ENCODE measurements at places on chromosomes 5 and 9.
A peak's percentile ranks its signal among the peaks of the same experiment; 100 is the strongest.

DNA sequence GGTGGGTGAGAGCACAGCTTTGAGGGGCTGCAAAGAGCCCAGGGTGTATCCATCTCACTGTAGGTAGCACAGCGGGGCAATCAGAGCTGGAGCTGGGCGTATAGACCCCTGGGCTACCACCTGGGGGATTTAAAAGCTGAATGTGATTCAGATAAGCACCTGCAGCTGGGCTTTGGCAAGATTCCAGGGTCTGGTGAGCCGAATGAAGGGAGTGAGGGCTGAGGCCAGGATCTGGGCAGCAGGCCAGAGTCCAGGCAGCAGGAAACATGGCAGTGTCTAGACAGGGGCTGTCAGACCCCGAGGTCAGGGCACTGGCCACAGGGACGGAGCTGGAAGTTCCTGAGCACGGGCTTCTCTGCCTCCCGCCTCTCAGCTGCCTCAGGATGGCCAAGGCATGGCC lies 8.7 kb downstream of the ASS1 start:
- 0 out of 2 replicates have a peak, but pooled peaks cover 6% of the 10 kb centered on the region for H3K27me3 ChIP-seq
- peaks cover 13% of the 10 kb centered on the region for H3K4me1 ChIP-seq
- no peak overlapping the region for H3K4me3 ChIP-seq
- H3K36me3 ChIP-seq, result no peaks in the 10 kb centered on the region
- peak; percentile 95 for DNase-seq
- H3K27ac ChIP-seq, result no peak overlapping the region

DNA sequence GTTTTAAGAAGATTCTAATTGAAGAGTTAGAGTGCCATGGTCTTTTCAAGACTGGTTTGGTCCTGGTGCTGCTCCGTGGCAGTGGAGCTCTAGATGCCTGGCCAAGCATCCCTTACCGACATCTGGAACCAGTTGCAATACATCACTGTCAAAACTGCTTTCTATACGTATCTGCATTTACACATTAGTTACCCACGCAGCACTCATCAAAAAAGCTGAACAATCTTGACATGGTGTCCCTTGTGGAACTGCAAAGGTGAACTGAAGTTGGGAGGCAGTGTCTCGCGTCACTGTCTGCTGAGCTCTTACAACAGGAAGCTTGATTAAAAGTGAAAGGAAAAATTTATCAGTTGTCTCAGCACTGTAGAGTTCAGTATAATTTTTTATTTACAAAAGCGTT lies 82.6 kb downstream of the PBX3 start:
- H3K4me1 ChIP-seq, result peaks cover 10% of the 10 kb centered on the region
- peak; percentile 36 for DNase-seq
- no peaks in the 10 kb centered on the region for H3K27me3 ChIP-seq
- peaks cover 38% of the 10 kb centered on the region for H3K36me3 ChIP-seq

DNA sequence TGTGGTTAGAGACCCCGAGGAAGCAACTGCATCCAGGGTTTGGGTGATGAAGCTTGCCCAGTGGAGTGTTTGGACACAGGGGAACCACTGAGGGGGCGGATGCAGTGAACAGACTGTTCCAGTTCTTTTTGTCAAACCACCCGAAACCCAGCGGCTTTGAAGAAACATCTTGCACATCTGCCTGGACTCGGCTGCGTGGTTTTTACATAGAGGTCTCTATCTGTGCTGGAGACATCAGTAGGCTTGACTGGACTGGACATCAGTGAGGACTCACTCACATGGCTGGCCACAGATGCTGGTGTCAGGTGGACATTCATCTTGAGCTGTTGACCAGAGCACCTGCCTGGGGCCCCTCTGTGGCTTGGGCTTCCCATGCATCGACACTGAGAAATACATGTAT lies 15.3 kb upstream of the SPATA31E1 start:
- DNase-seq, result no peak
- no peaks in the 10 kb centered on the region for H3K4me1 ChIP-seq
- no peak overlapping the region for H3K27ac ChIP-seq
- H3K36me3 ChIP-seq, result no peaks in the 10 kb centered on the region

GRCh38 chr5:108760512-108760911 lies 12.8 kb downstream of the FER start:
- H3K36me3 ChIP-seq, result no peaks in the 10 kb centered on the region
- H3K27me3 ChIP-seq, result no peaks in the 10 kb centered on the region
- H3K4me3 ChIP-seq, result no peak overlapping the region

GRCh38 chr9:132168851-132169250 lies 7.0 kb downstream of the NTNG2 start:
- DNase-seq, result no peak
- no peaks in the 10 kb centered on the region for H3K36me3 ChIP-seq
- H3K27me3 ChIP-seq, result no peaks in the 10 kb centered on the region
- H3K4me1 ChIP-seq, result peaks cover 31% of the 10 kb centered on the region

- no peaks in the 10 kb centered on the region for H3K27me3 ChIP-seq
- peaks cover 38% of the 10 kb centered on the region for H3K4me1 ChIP-seq
- peaks cover 9% of the 10 kb centered on the region for H3K36me3 ChIP-seq
- no peak for DNase-seq
Measured at GRCh38 chr5:169181814-169182213, 119.1 kb downstream of the SLIT3 start.

- peaks cover 5% of the 10 kb centered on the region for H3K27me3 ChIP-seq
- no peak overlapping the region for H3K27ac ChIP-seq
- no peaks in the 10 kb centered on the region for H3K4me1 ChIP-seq
- no peaks in the 10 kb centered on the region for H3K36me3 ChIP-seq
- DNase-seq, result no peak
Measured at GRCh38 chr5:132136906-132137305, 63.3 kb downstream of the CSF2 start.

DNA sequence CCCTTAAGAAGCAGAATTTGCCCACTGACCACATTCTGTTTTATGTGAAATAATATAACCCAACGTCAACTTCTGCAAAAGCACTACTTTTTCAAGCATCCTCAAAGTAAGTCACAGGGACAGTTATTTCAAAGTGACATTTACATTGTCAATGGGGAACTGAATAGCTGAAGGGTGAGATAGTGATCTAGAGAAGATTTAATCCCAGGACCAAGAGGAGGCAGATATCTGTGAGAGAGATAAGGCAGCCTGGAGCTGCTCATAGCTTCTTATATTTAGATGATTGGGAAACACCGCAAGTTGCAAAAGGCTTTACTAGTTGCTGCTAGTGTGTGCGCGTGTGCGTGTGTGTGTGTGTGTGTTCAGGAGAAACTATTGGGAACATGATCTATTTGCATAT lies 210.4 kb upstream of the RFX3 start:
- no peak overlapping the region for H3K4me3 ChIP-seq
- H3K36me3 ChIP-seq, result no peaks in the 10 kb centered on the region
- no peak overlapping the region for H3K27ac ChIP-seq
- no peaks in the 10 kb centered on the region for H3K4me1 ChIP-seq
- H3K27me3 ChIP-seq, result no peaks in the 10 kb centered on the region
- DNase-seq, result no peak

DNA sequence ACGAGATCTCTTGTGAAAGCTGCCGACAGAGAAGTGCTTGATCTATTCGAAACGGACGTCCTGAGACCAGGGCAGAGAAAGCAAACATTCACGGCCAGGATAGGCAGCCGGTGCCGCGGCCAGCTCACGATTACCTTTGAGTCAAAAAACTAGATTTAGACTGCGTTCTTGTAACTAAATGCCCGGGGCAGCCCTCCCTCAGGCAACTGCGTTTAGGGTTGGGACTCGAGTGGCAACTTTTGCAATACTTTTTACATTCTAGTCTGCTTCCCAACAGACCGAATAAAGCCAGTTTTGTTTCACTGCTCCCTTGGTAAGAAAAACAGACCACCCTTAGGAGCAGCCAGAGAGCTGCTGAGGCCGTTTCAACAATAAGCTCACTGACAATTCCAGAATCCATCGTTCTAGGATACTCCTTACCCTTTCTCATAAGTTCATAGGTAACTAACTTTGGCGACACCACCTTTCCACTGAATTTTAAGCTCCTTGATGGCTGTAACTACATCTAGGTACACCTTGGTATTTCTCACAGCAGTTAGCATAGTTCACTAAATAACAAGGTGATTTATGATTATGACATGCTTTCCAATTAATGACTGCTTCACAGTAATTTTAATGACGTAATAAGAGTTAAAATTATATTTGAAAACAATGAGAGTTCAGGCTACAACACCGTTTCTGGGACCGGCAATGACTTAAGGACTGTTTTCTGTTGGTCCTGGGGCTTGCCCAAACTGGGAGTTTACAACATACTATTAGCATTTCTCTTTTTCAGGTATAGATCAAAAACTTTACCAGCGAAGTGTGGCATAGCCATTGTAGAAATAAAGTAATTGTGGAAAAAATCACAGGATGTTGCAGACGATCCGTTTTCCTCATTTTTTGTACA lies 899 bp upstream of the RAPGEF6 start:
- H3K4me1 ChIP-seq, result peaks cover 3% of the 10 kb centered on the region
- DNase-seq, result peak; percentile 20
- peak overlapping the region; percentile 99 for H3K27ac ChIP-seq

DNA sequence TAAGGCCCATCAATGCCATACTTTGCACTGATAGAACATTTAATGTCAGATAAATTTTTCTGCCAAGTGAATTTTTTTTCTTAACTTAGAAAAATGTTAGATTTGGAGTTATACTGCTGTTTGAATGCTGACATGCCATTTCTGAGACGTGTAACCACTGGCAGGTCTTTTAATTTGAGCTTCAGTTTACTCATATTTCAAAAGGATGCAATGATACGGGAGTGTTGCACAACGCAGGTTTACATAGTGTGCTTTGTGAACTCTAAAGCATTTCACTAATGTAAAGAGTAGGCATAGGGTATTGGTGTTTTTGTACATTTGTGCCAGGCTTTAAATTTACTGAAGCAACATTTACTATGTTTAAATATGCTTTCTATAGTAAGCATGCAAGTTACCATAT lies 4.2 kb downstream of the ZBTB43 start:
- no peak overlapping the region for H3K4me3 ChIP-seq
- H3K27me3 ChIP-seq, result no peaks in the 10 kb centered on the region
- no peak overlapping the region for H3K27ac ChIP-seq
- no peak for DNase-seq
- peaks cover 57% of the 10 kb centered on the region for H3K36me3 ChIP-seq

DNA sequence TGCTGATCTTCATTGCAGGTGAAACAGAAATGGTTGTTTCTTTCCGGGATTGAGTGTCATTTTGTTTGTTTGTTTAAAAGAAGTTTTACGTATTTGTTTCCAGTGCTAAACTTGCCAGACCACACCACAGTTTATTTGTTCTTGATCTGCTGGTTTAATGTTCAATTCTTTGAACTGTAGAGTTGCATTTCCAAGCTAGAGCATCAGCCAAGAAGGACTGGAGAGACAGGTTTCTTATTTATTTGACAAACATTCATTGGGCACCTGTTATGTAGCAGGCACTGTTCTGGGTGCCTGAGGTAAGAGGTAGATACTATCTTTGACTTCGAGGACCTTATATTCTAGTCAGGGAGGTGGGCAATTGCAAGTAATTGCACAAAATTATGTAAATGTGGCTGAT lies 45.0 kb downstream of the MCCC2 start:
- H3K27ac ChIP-seq, result no peak overlapping the region
- H3K4me1 ChIP-seq, result no peaks in the 10 kb centered on the region
- H3K36me3 ChIP-seq, result peaks cover 39% of the 10 kb centered on the region
- no peak for DNase-seq

GRCh38 chr5:78594610-78595457 lies 53.7 kb downstream of the LHFPL2 start:
- no peak overlapping the region for H3K4me3 ChIP-seq
- H3K4me1 ChIP-seq, result peaks cover 34% of the 10 kb centered on the region
- no peaks in the 10 kb centered on the region for H3K27me3 ChIP-seq
- H3K36me3 ChIP-seq, result no peaks in the 10 kb centered on the region

GRCh38 chr9:7185612-7186011 lies 427.8 kb downstream of the KDM4C start:
- H3K27ac ChIP-seq, result no peak overlapping the region
- H3K36me3 ChIP-seq, result no peaks in the 10 kb centered on the region
- H3K4me3 ChIP-seq, result no peak overlapping the region
- DNase-seq, result no peak

- no peaks in the 10 kb centered on the region for H3K4me1 ChIP-seq
- H3K27ac ChIP-seq, result no peak overlapping the region
- H3K4me3 ChIP-seq, result no peak overlapping the region
- no peaks in the 10 kb centered on the region for H3K27me3 ChIP-seq
Measured at GRCh38 chr5:36998578-36998977, 122.0 kb downstream of the NIPBL start.

DNA sequence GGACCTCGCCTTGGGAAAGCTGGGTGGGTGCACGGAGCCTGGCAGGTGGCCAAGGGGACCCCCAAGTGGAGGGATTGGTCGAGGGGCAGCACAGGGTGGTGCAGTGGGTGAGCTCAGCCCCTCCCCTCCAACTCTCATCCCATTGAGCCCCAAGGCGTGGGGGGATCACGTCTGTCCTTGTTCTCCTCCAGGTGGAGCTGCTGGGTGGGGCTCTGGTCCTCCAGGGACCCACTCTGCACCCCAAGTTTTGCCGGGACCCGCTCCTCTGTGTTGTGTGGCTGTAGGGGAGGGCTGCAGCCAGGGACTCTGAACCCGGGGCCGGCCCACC lies 3.6 kb upstream of the FUT7 start:
- H3K36me3 ChIP-seq, result peaks cover 16% of the 10 kb centered on the region
- no peaks in the 10 kb centered on the region for H3K4me1 ChIP-seq
- H3K4me3 ChIP-seq, result no peak overlapping the region

GRCh38 chr5:179880848-179881590 lies 22.4 kb upstream of the MRNIP start:
- no peaks in the 10 kb centered on the region for H3K4me1 ChIP-seq
- DNase-seq, result no peak
- no peak overlapping the region for H3K27ac ChIP-seq
- H3K4me3 ChIP-seq, result no peak overlapping the region

DNA sequence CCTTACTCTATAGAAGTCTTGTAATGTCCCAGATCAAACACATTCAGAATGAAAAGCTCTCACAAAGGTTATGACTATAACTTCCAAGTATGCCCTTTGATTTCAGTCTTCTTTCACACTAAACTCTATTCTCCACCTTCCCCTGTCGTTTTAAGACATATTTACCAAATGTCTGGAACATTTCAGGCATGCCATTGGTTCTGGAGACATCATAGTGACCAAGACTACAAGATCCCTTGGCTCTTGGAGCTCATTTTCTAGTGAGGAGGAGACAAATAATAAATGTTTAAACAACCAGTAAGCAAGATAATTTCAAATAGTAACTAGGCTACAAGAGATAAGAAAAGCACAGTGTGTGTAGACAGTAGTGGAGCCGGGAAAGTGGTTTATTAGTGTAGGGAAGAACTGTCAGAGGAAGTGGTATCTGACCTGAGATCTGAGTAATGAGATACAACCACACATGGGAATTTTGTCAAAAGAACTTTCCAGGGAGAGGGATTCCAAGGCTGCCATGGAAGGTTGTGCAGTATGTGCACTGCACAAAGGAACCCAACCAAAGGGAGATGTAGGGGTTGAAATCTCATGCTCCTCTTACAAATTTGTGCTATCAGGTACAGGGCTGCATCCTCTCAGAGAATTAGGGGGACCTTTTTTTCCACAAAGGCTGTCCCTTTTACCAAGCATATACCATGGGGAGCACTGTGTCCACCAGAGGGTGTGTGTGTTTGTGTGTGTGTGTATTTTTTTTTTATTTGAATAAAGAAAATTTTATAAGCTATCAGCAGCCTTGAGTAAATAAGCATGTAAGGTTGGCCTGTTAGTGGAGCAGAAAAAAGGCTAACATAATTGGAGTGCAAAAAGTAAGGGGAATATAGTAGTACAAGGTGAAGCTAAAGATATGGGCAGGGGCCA lies 1279.1 kb upstream of the WWC1 start:
- H3K36me3 ChIP-seq, result no peaks in the 10 kb centered on the region
- H3K4me1 ChIP-seq, result no peaks in the 10 kb centered on the region
- H3K27me3 ChIP-seq, result no peaks in the 10 kb centered on the region
- DNase-seq, result no peak
- no peak overlapping the region for H3K4me3 ChIP-seq

Measured in SK-N-SH (cell line).